Kidney capillary endothelial cell (primary cell): ENCODE measurements at places on chromosomes 2 and 18.
A peak's percentile ranks its signal among the peaks of the same experiment; 100 is the strongest.

GRCh38 chr2:28427741-28428415, 35.2 kb downstream of the FOSL2 start:
- no peak for DNase-seq

- no peak for DNase-seq
Measured at GRCh38 chr2:233844836-233845235, 9.5 kb downstream of the HJURP start.

GRCh38 chr2:170139276-170139967, 38.5 kb upstream of the MYO3B start:
- DNase-seq: no peak

DNA sequence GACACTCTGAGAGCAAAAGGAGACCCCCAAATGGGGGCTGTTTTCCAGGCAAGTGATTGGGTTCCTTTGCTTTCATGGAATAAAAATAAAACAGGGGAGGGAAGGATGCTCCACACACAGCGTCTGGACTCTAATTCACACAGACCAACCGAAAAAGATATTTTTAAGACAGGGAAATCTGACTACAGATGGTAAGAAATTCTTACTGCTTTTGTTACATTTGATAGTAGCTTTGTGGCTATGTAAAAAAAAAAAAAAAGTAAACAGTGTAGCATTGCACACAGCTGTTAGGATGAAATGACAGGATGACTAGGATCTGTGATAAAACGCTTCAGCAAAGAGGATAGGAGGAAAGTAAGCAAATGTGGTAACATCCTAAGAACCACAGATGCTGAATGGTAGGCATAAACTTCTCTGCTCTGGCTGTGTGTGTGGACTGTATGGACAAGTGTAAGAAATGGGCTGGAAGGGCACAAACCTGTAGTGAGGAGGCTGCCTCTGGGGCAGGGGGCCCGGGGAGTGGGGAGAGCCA, 207.6 kb downstream of the ANAPC1 start:
- no peak for DNase-seq

DNA sequence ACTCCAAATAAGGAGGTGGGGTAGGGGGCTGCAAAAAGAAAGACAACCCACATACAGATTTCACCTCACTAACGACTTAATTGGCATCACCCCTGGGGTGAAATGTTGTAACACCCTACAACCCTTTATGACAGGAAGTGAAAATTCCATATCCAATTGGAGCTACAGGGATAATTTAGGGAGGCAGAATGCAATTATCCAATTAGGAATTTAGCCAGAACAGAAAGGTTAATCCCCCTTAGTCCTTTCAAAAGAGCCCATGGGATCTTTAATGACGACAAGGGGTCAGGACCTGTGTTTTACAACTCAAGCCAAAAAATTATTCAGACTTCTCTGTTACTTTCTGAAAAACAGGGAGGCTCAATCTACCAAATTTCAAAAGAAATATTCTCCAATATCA, 1027.1 kb downstream of the TMEM182 start:
- DNase-seq: no peak

- no peak for DNase-seq
Measured at GRCh38 chr2:117972476-117973123, 41.3 kb downstream of the CCDC93 start.

DNA sequence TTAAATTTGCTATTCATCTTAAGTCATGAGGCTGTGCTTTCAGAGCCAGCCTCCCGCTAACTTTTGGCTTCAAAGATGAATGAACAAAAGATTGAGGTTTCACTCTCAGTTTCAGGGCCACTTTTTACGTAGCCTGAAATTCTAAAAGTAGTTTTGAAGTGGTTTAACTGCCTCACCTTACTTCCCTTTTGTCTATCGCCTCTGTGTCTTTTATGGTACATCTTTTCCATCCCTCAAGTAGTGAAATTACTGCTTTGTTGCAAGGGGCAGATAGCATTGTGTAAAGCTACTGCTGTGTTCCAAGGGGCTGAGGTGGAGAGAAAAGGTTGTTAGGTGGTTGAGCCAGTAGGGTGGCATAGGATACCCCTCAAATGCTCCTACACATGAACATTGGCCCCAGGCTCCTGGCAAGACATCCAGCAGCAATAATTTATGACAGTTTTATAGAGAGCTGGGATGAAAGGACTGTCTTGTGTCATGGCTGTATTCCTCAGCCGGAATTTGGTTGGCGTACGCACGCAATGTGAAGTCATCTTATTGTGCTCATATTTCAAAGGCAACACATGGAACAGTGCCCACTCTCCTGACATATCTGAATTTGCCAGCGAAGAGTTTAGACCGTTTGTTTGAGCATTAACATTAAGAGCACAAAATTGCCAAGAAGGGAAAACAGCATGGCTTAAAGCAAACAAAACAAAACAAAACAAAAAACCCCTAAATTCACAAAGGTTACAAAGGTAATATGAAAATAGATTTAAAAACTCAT, 32.2 kb downstream of the QPCT start:
- DNase-seq: no peak

DNA sequence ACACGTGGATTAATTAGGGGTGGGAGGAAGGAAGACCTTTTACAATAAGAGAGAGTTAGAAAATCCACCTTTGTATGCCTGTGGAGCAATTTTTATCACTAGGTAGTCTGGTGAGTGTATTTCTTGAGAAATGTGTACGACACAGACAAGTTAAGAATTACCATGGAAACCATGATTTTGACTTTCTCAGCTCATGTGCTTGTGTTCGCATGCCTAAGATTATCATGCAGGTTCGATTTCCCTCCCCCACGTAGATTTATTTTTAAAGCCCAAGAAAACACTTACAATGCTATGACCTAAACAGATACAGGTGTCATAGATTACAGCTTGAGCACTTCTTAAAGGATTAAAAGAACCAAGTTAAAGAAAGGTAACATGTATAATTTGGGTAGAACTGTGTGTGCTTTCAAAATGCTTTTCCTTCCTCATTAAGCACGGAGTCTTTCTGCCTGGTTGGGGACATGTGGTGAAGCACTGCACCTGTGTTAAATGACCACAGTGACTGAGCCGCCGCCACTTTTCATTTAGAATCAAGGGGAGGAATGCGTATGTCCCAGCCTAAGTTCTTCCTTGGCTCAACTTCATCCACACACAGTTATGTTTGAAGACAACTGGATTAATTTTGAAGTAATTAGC, 16.6 kb downstream of the SERTAD2 start:
- no peak for DNase-seq

- DNase-seq: no peak
Measured at GRCh38 chr2:198659096-198659870, 798.5 kb downstream of the SATB2 start.

GRCh38 chr2:199404841-199405240, 52.9 kb downstream of the SATB2 start:
- DNase-seq: no peak

GRCh38 chr2:88690591-88691338, 708 bp upstream of the RPIA start:
- DNase-seq: no peak

DNA sequence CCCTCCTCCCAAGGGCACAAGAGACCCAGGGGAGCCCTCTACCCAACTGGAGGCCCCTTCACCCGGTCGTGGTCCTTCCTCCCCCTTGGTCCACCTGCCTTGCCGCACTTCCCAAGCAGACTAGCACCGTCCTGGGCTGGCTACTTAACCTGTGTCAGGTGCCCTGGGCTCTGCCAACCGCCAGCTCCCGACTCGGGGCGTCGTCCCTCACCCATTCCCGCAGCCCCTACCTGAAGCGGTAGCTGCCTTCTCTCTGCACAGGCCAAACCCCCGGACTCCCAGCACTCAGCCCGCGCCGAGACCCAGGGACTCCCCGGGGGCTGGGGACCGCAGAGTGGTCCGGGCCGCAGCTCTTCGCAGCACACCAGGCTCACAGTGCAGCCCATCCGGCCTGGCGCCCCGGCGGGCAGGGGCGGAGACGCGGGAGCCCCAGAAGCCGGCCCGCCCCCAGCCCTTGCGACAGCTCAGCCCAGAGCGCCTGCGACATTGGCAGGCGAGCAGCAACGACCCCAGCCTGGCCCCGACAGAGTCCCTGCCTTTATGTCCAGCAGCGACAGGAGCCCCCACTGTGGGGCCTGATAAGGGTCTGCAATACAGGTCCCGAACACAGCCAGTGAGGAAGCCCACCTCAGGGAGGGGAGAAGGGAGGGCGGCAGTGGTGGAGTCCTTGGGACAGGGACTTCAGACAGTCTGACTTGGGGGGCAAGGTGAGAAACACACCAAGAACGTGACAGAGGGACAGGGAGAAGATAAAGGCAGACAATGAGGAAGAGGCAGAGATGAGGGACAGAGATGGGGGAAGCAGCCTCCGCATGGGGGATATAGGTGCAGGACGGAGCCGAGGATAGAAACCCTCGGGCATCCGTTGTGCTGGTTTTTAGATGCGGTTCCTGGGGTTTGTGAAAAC, 31.0 kb upstream of the TNS1 start:
- DNase-seq: no peak

- peak; percentile 90 for DNase-seq
Measured at GRCh38 chr2:27920148-27920885, 29.8 kb downstream of the BABAM2 start.

GRCh38 chr2:101753720-101754490, 56.4 kb downstream of the MAP4K4 start:
- no peak for DNase-seq

DNA sequence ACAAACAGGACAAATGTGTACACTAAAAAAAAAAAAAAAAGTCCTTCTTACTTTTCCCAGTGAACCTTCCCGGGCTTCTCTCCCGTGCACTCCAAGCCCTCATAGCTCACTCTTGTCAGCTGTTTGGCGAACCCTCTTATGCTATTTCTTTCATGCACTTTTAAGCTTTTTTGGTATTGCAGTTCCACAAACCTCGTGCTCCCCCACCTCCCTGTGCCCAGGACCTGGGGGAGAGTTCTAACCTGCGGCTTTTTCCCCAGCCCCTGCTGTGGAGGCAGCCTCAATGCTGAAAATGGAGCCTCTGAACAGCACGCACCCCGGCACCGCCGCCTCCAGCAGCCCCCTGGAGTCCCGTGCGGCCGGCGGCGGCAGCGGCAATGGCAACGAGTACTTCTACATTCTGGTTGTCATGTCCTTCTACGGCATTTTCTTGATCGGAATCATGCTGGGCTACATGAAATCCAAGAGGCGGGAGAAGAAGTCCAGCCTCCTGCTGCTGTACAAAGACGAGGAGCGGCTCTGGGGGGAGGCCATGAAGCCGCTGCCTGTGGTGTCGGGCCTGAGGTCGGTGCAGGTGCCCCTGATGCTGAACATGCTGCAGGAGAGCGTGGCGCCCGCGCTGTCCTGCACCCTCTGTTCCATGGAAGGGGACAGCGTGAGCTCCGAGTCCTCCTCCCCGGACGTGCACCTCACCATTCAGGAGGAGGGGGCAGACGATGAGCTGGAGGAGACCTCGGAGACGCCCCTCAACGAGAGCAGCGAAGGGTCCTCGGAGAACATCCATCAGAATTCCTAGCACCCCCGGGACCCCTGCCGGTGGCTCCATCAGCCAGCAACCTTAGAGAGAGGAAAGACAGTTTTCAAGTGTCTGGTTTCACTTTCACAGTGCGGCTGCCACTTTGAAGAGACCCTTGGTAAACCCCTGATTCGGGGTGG, 826 bp downstream of the KCNE4 start:
- no peak for DNase-seq

DNA sequence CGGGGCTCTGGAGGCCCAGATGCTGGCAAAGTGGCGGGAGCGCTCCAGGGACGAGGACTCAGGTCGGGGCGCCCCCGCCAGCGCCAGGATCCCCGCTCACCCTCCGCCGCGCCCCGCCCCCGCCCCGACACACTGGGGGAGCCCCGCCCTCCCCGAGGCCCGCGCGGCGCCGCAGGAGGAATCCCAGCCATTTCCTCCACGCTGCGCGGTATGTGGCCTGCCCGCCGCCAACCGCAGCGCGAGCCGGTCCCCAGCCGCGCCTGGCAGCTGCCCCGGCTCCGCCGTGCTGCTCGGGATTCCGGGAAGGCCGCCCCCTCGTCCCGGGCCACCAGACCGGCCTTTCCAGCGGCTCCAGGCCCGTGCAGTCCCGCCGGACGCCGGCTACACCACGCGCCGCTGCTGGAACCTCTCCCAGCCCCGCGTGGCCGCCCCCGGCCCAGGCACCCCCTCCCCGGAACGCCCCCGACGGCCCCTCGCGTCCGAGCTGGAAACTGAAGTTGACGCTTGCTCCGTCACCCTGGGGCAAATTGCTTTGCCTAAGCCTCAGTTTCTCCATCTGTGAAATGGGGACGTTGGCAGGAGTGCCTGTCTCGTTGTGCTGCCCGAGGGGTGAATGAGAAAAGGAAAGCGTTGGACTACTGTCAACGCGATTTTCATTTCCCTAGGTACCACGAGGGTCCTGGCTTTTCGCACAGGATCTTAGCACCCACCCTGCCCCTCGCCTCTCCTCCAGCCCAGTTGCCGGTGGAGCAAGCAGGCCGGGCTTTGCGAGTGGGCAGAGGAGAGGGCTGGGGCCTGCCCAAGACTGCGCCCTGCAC, 53.6 kb downstream of the PKDCC start:
- DNase-seq: peak; percentile 55

GRCh38 chr2:145257931-145258330, 738.0 kb upstream of the ZEB2 start:
- no peak for DNase-seq

GRCh38 chr2:112811841-112812306, 24.7 kb downstream of the IL1B start:
- peak; percentile 99 for DNase-seq

DNA sequence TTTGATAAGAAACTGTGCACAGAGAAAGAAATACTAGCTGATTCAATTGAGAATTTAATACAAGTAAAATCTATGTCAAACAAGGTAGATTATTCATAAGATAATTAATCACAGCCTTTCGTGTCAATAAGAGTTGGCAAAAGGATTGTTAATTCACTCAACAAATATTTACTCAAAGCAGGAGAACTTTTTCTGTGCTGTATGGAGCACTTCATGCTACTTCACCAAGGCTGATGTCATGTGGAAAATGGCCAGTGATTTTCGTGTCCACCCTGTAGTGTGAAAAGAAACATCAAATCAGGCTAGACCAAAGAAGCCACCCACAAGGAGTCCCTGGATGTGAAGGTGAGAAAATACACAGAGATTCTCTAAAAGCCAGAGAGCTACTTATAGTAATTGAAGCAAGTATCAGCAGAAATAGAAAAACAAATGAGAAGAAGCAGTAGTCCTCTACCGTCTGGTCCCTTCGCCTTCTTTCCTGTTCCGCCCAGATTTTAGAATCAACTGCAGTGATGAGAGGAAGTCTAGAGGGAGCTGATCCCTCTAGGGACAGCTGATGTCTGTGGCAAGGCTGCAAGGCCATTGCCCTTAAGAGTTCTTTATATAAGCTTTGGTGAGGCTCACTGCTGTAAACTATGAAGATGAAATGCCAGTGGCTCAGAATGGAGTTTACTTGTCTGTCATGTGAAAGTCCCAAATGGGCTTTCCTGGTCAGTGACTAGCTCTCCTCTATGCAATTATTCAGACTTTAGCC, 201.3 kb upstream of the APCDD1 start:
- DNase-seq: no peak
